ENCODE measurements at places on chromosomes 1 and 21. TPM values are rescaled to one million over a fixed set of nuclear protein-coding genes. Genes with fewer than 3 reads are reported as not detected.

The CD5L gene
- 6.8 TPM for total RNA-seq

- no peaks in the 10 kb centered on the region for H3K27me3 ChIP-seq
- H3K27ac ChIP-seq = no peak overlapping the region
- H3K36me3 ChIP-seq = no peaks in the 10 kb centered on the region
- H3K4me3 ChIP-seq = no peak overlapping the region
- DNase-seq = no peak
- peaks cover 10% of the 10 kb centered on the region for H3K4me1 ChIP-seq
Observed at GRCh38 chr1:150187560-150187931, 37.8 kb downstream of the PLEKHO1 start.

The LMX1A gene
- 0.21 TPM for total RNA-seq

The LY9 gene
- 1.8 TPM for total RNA-seq

The ATP6V1G3 gene
- total RNA-seq = not detected

The DYNLT5 gene
- total RNA-seq = 5.9 TPM

DNA sequence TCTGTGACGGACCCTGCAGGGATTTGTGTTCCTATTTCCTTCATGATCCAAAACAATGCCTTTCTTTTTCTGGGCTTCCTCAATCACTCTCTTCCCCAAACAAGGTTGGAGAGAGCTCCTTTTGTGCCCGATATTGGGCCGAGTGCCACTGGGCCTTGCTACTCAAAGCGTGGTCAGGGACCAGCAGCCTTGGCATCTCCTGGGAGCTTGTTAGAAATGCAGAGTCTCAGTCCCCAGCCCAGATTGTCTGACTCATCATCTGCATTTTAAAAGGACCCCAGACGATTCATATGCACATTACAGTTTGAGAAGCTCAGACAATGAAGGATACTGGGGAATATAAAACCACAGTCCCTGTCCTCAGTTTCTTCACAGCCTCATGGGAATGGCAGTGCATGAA, 19.9 kb downstream of the ADORA1 start:
- no peaks in the 10 kb centered on the region for H3K36me3 ChIP-seq
- no peaks in the 10 kb centered on the region for H3K4me1 ChIP-seq
- no peak overlapping the region for H3K27ac ChIP-seq
- no peaks in the 10 kb centered on the region for H3K27me3 ChIP-seq
- no peak overlapping the region for H3K4me3 ChIP-seq

Measured in lower lobe of right lung (tissue), 2 donors.